ENCODE measurements at places on chromosomes 3 and 15. TPM values are rescaled to one million over a fixed set of nuclear protein-coding genes. Genes with fewer than 3 reads are reported as not detected.

Gene CYP1A1
- total RNA-seq: 1.2 TPM

Gene ZBTB20
- total RNA-seq: 23.3 TPM

Gene SLITRK3
- total RNA-seq: not detected

Gene SLC28A1
- not detected for total RNA-seq

Gene GOLGA6L7
- not detected for total RNA-seq

Gene SCAMP2
- total RNA-seq: 28.7 TPM

Gene CPN2
- not detected for total RNA-seq

Gene CHRD
- 10.9 TPM for total RNA-seq

Gene CHRNA3
- not detected for total RNA-seq

Gene GRM2
- total RNA-seq: 0.07 TPM

Gene SFMBT1
- total RNA-seq: 4.5 TPM

Gene PRTG
- total RNA-seq: 0.78 TPM

Gene SETMAR
- total RNA-seq: 8.6 TPM

Data from smooth muscle cell of the pulmonary artery (primary cell).